ENCODE measurements at places on chromosomes 3 and 15.

DNA sequence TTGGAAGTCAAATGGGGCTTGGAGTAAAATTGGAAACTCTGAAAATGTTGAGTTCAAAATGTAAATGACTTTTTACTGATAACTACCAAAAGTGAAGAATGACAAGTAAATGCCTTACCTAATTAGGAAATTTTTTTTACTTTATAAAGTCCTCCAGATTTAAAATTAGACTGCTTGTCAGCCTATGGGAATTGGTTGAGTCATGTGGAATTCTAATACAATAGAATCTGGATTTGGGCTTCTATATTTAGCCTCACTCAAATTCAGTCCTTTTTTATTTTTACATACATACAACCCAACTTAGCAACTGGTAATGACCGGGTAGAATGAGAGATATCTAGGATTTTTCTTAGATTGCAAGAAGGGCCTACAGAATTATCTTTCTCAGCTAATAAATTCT is 158.9 kb upstream of the CADPS start:
- no peak for DNase-seq

DNA sequence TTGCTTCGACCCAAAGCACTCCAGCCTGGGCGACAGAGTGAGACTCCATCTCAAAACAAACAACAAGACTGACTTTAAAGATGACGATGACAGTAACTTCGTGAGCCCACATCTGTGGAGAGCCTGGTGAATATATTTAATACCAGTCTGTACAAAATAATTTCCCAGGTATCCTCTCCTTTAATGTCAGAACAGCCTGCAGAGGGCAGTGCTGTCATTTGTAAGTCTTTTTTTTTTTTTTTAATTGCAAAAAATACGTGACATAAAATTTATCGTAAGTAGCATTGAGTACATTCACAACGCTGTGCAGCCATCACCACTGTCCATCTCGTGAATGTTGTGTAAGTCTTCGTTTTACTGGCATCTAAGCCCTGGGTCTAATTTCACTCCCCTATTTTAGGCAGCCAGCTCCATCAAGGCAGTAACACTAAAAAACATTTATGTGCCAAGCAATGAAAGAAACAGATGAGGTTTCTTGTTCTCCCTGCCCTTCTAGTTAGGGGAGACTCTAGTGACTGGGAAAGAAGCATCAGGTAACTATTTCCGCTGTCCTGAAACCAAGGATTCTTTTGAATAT is 1.4 kb downstream of the HTD2 start:
- DNase-seq: no peak

GRCh38 chr3:4824926-4825325 is 154.3 kb upstream of the BHLHE40 start:
- no peak for DNase-seq

- no peak for DNase-seq
These were observed 148.4 kb downstream of the TIGIT start for GRCh38 chr3:114442246-114442645.

GRCh38 chr3:15520185-15520584 is 1.3 kb downstream of the COLQ start:
- DNase-seq: no peak

GRCh38 chr3:190562866-190563510 is 49.1 kb downstream of the IL1RAP start:
- DNase-seq: no peak

DNA sequence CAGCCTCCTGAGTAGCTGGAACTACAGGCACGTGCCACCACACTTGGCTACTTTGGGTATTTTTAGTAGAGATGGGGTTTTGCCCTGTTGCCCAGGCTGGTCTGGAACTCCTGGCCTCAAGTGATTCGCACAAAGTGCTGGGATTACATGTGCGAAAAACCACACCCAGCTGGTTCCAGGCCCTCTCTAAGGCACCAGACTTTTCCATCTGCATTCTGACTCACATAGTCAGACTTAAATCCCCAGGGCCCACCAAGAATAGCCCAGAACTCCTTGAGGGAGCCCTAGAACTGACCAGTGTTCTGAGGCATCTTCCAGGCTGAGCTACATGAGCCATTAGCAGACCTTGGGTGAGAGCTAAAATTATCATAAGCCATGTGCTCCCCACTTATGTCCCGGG is 68.1 kb downstream of the NMD3 start:
- no peak for DNase-seq

DNA sequence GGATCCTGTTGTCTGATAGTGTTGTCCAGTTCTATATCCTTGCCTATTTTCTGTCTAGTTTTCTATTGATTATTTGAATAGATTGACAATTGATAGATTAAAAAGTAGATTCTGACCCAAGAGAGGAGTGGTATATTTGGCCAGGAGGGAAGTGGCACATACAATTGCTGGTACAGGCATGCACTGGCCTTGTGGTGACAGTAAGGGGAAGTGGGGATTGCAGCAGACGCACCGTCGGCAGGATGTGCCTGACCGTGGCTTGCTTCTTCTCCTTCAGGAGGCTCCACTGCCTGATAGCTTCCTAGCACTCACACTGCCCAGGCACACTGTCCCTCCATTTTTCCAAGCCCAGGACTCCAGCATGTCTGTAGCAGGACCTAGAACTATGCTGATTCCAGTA is 10.5 kb downstream of the GABRG3 start:
- no peak for DNase-seq

- no peak for DNase-seq
These were observed 34.7 kb upstream of the SLC41A3 start for GRCh38 chr3:126118591-126118990.

DNA sequence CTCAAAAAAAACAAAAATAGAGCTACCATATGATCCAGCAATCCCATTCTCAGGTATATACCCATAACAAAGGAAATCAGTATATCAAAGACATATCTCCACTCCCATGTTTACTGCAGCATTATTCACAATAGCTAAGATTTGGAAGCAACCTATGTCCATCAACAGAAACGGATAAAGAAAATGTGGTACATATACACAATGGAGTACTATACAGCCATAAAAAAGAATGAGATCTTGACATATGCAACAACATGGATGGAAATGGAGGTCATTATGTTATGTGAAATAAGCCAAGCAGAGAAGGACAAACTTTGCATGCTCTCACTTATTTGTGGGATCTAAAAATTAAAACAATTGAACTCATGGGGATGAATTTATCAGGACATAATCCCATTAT is 19.6 kb downstream of the PEAK1 start:
- DNase-seq: no peak

GRCh38 chr3:110419096-110419495 is 652.5 kb upstream of the NECTIN3 start:
- DNase-seq: no peak

DNA sequence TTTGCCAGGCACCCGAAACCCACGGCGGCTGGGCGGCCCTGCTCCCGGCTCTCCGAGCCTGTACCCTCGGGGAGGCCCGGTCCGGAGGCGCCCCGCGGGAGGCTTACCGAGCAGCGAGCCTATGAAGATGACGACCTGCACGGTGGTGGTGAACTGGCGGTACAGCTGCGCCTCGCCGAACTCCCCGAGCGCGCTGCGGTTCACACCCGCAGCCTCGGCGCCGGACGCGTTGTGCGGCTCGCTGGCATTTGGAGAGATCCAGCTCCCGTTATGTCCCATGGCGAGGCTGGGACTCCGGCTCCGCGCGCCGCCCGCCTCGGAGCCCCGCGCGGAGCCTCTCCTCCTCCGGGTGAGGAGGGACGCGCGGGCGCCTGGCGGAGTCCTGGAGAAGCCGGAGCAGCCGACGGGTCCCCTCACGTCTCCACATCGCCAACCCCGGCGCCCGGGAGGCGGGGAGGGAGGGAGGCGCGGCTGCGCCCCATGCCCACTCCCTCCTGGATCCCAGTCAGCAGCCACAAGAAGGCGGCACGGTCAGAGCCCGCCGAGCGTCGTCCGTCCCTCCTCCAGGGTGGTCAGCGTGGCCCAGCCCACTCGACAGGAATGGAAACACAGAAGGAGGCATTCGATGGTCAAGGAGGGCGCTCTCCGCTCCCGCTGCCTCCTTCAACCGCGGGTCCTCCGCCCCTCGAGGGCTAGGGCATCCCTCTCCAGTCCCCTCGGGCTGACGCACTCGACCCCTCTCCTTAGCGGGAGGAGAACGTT is at the start of gene GPR176:
TSS of gene GPR176 (minus strand) at position 519 of the 762 bp plus-strand sequence. CDS start at position 279, 240 bp downstream.
- no peak for DNase-seq

GRCh38 chr3:68239542-68239941 is 585.1 kb upstream of the SUCLG2 start:
- DNase-seq: no peak

GRCh38 chr3:149879872-149880271 is 66.9 kb downstream of the RNF13 start:
- DNase-seq: no peak

DNA sequence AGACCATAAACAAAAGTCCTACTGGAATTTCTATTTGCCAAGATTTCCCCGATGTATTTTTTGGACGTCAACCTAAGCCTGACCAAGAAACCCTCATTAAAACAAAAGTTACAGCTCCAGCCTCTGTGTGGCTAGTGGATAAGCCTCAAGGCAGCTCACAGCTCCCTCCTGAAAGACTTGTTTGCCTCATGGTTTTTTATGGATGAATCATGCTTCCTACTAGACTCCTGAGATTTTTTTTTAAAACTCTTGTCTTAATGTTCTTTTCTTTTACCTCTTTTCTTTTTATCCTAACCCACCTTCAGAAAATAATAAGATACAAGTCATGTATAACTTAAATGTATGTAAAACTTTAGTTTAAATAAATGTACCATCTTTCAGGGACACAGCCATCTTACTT is 52.4 kb downstream of the SUCNR1 start:
- no peak for DNase-seq

- no peak for DNase-seq
These were observed 412.9 kb downstream of the VGLL3 start for GRCh38 chr3:86578071-86578470.

DNA sequence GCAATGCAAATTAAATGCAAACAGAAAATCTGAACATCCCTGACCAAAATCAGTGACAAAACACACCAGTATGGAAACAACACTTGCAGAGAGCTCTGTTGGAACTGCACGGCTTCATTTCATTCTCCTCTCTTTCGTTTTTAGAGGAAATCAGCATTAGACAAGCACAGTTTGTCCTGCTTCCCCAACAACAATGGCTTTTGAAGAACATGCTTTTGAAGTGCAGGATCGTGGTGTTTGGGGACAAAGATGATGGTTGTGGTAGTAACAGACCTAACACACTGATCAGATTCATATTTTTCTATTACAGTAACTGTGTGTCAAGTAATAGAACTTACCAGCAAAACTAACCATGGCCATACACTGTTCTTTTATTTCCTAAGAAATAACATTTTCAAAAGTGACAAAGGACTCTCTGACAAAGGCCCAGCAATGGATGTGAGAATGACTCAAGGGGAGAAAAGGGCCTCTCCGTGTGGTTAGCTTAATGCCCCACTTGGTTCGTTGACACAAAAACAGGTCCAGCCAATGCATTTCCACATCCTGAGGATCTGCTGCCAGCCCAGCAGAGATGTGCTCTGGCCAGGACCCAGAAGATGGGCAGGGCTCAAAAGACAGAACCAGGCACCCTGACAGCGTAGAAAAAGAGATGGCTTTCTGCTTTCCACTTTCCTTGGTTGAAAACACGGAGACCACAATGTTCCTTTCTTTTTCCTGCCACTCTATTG is 84.1 kb downstream of the CCNL1 start:
- DNase-seq: no peak

DNA sequence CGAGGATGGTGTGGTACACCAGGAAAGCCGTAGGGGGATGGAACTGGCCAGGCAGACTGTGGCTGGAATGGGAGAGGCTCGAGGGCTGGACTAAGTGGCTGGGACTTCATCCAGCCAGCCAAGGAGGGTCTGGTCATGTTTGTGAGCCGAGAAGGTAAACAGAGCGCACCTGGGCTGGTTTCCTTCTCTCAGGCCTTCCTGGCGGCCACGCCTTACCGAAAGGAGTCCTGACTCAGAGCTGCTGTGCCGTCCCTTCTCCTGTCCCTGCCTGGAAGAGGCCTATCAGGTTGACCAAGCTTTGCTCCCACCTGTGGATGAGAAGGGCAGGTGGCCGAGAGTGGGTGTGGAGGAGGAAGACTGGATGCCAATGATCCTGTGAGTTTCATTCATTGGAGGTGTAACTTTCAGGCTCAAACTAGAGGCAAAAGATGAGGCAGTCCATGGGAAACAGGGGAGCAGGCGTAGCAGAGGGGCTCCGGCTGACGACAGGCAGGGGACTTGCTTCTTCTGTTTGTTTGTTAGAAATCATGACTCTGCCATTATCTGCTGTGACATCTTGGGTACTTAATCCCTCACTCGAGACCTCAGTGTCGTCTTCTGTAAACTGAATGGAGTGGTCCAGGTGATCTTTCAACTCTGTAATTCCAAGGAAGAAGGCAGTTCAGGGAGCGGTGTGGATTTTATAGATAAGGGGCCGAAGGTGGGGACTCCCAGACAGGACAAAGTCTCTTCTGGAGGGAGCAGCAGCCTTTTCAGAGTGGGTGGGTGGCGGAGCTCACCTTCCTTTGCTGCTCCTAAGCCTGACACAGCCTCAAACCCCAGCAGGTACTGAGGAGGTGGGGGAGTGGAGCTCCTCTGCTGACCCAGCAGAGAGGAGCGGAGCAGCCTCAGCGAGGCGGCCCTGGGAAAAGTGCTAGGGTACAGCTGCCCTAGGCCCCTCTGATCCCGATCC is 71.8 kb upstream of the GATM start:
- DNase-seq: no peak

DNA sequence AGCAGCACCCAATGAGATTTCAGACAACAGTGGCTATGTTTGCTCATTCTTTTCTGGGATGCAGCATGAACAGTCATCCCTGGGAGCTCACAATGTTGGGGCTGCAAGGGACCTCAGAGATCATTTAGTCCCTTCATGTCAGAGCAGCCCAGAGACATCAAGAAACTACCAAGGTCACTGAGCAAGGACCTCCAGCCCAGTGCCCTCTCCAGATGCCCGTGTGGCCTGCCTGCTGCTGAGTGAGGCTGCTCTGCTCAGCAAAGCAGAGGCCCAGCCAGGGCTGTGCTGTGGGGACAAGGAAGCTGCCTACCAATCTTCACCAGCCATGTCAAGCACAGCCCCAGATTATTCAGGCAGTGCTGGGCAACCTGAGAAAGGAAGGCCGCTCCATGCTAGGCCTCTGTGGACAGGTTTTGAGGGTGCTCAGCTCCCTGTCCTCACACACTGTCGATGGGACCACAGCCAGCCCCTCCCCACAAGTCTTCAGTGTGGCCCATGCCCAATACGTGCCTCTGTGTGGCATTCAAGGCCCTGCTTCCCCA is 99.7 kb downstream of the DAPK2 start:
- DNase-seq: no peak

All from activated T-helper 1 cell treated with Interleukin-2 at 50 U/mL for 16 hours (primary cell).